ENCODE measurements at places on chromosomes 2 and 18. TPM values are rescaled to one million over a fixed set of nuclear protein-coding genes. Genes with fewer than 3 reads are reported as not detected.

VWC2L gene
- total RNA-seq = not detected

KIAA1328 gene
- 22.1 TPM for total RNA-seq

AGXT gene
- not detected for total RNA-seq

DNA sequence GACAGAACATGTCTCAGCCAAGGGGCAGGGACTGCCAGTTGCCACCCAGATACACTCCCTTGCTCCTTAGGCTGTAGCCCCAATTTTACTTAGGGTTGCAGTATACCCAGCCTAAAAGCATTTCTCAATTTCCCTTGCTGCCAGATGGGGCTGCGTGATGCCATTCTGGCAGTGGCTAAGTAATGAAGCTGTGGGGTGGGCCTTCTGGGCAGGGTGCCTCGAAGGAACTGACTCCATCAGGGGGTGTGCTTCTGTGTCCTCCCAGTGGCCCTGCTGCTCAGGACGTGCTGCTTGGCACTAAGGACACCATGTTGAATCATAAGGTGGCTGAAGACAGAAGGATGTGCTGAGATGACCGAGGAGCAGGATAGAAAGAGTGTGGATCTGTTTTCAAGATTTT lies 74.2 kb downstream of the VWA3B start:
- DNase-seq = no peak

GRCh38 chr2:31274401-31275075 lies 40.6 kb downstream of the EHD3 start:
- no peak for DNase-seq

GRCh38 chr2:239769554-239770245 lies 255.4 kb downstream of the NDUFA10 start:
- DNase-seq = no peak

DNA sequence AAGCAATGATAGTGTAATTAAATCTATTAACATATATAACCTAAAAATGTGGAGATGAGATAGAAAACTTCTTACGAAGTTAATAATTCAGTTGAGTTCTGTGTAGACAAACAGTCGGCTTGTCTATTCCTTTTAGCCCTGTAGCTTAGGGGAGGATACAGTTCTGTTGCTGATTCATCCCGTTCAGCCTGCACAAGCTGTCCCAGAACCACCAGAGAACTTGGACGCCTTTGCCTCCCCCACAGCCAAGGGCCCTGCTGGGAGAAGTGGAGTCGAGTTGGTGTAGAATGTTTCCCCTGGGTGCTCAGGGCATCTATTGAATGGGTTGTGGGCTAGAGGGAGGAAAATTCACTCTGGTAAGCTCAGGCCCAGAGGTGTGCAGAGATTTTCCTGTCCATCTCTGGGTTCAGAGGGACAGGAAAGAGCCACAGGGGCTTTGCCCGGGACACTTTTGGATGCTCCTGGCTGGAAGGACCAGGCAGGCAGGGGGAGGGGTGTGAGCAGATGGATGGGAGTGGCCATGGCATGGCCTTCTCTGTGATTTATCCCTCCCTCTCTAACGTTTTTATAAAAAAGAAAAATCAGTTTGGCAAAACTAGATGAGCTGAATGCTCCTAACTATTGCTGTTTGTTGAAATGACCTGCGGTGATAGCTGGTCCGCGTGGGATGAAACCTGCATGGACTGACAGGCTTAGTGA lies 42.8 kb upstream of the GALR1 start:
- DNase-seq = no peak
